Esophagus muscularis mucosa (tissue), 4 donors: ENCODE measurements at places on chromosomes 4 and X. TPM values are rescaled to one million over a fixed set of nuclear protein-coding genes. Genes with fewer than 3 reads are reported as not detected.

GRCh38 chr4:98343626-98344025, 82.4 kb downstream of the RAP1GDS1 start:
- H3K27ac ChIP-seq: no peak overlapping the region
- no peak overlapping the region for H3K4me3 ChIP-seq
- H3K36me3 ChIP-seq: no peaks in the 10 kb centered on the region
- H3K27me3 ChIP-seq: no peaks in the 10 kb centered on the region
- H3K4me1 ChIP-seq: no peaks in the 10 kb centered on the region
- DNase-seq: no peak

- H3K36me3 ChIP-seq: no peaks in the 10 kb centered on the region
- H3K4me1 ChIP-seq: no peaks in the 10 kb centered on the region
- H3K27me3 ChIP-seq: no peaks in the 10 kb centered on the region
- DNase-seq: no peak
- no peak overlapping the region for H3K4me3 ChIP-seq
- no peak overlapping the region for H3K27ac ChIP-seq
Measured at GRCh38 chr4:109327641-109328040, 25.2 kb upstream of the COL25A1 start.

ADAD1 gene
- total RNA-seq: not detected

DNA sequence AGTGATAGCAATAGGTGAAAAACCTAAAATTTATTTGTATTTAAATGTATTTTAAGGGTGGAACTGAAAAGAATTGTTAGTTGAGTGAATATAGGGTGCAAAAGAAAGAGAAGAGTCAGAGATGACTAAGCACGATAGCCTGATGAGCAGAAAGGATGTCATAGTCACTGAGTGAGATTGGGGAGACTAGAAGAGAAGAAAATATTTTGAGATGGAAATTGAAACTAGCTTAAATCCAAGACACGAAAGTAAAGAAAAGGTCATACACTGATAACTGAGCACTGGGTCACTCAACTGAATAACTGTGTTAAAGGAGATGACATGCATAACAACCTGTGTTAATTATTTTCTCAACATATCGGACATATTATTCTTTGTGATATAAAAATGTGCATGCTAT, 55.5 kb downstream of the SPANXN4 start:
- H3K27ac ChIP-seq: no peak overlapping the region
- DNase-seq: no peak
- no peaks in the 10 kb centered on the region for H3K4me1 ChIP-seq
- no peaks in the 10 kb centered on the region for H3K36me3 ChIP-seq

DNA sequence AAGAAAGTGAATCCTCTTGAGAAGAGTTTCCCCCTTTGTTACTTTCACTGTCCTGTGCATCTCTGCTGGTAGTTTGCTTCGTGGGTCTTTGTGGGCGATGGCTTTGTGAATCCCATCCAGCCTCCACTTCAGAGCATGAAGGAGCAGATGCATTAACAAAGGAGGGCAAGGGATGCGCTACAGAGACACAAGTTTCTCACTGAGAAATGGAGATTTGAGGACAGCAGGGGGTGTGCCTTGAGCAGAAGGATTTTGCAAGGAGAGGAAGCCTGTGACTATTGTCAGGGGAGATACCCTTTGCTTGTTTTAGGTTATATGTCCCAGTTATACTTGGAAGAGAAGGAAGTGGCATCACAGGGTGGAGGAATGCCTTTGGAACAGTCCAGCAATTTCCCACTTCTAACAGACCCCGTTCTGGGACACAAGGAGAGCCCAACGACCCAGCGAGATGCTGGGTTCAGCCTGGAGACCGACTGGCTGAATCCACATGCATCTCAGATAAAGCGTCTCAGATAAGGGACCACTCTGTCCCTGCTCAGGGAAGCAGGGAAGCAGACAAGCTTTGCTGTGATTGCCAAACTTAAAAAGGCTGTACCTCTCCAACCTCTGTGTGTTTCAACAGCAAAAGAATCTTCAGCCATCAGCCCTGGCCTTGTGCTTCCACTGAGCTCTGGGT, 314.6 kb upstream of the GATB start:
- no peaks in the 10 kb centered on the region for H3K36me3 ChIP-seq
- H3K27ac ChIP-seq: no peak overlapping the region
- no peaks in the 10 kb centered on the region for H3K4me1 ChIP-seq
- H3K27me3 ChIP-seq: no peaks in the 10 kb centered on the region
- H3K4me3 ChIP-seq: no peak overlapping the region

DNA sequence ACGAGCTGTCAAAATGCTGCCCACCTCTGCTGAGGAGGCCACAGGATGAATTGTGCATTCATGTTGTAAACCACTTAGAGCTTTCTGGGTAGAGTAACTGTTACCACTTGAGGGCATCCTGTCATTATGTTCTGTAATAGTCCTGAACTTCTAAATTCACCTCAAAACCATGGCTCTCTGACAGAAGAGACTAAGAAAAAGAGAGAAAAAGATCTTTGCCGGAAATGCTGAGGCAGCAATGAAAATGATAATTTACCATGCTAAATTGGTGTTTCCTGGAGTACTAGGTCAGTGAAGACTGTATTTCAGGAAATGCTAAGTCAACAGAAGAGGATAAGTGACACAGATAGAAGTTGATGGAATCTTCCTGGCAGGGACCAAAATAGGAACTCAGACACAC, 942.3 kb upstream of the SLIT2 start:
- peaks cover 5% of the 10 kb centered on the region for H3K4me1 ChIP-seq
- H3K36me3 ChIP-seq: no peaks in the 10 kb centered on the region
- no peaks in the 10 kb centered on the region for H3K27me3 ChIP-seq
- no peak for DNase-seq
- H3K27ac ChIP-seq: no peak overlapping the region
- H3K4me3 ChIP-seq: no peak overlapping the region

- H3K27me3 ChIP-seq: no peaks in the 10 kb centered on the region
- H3K36me3 ChIP-seq: no peaks in the 10 kb centered on the region
- no peak overlapping the region for H3K27ac ChIP-seq
- H3K4me3 ChIP-seq: no peak overlapping the region
- DNase-seq: no peak
Measured at GRCh38 chrX:24231131-24231540, 81.6 kb downstream of the ZFX start.

YY2 gene
- 0.84 TPM for total RNA-seq

DNA sequence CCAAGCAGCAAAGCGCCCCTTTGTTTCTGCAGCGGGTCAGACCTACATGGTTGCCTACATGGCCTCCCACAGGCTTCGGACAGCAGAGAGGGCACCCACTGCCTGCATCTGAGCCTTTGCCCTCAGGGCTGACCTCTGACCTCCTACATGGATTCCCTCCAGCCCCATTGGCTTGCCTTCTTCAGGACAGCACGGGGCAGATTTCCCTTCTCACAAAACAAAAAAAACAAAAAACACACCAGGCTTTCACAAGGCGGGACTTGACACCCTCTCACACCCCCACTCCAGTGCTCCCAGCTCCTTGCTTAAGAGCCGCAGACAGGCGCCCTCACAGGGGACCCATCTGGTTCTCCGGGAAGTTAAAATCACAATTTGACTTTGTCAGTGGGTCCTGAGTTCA, 32.9 kb downstream of the ZFYVE28 start:
- no peaks in the 10 kb centered on the region for H3K36me3 ChIP-seq
- H3K4me3 ChIP-seq: no peak overlapping the region
- no peaks in the 10 kb centered on the region for H3K27me3 ChIP-seq
- no peaks in the 10 kb centered on the region for H3K4me1 ChIP-seq
- no peak overlapping the region for H3K27ac ChIP-seq

DNA sequence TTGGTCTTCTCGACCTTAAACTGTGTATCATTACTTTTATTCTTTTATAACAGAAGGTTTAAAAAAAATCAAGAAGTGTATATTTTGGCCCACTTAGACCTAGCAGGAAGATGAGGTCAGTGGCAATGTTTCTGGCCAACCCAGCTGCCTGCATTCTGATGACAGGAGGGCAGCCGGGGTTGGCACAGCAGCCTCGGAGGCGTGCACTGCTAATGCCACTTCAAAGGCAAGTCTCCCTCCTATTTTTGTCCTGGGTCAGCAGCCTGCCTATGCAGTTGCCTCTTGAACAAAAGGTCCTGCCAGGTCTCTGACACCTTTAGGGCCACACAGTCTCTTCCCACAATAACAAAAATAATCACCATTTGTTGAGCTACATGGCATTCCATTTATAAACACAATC, 89.4 kb upstream of the MYOZ2 start:
- no peak overlapping the region for H3K4me3 ChIP-seq
- no peak for DNase-seq
- no peaks in the 10 kb centered on the region for H3K36me3 ChIP-seq
- H3K27me3 ChIP-seq: no peaks in the 10 kb centered on the region
